HuH-7.5 (cell line): ENCODE measurements at places on chromosomes 7 and 10.
A peak's percentile ranks its signal among the peaks of the same experiment; 100 is the strongest.

GRCh38 chr7:114026486-114027089 is 107.8 kb upstream of the PPP1R3A start:
- DNase-seq = no peak

- DNase-seq = no peak
Measured at GRCh38 chr10:104077247-104077646, 8.4 kb downstream of the COL17A1 start.

GRCh38 chr10:120473593-120473992 is 16.6 kb downstream of the PLPP4 start:
- no peak for DNase-seq

DNA sequence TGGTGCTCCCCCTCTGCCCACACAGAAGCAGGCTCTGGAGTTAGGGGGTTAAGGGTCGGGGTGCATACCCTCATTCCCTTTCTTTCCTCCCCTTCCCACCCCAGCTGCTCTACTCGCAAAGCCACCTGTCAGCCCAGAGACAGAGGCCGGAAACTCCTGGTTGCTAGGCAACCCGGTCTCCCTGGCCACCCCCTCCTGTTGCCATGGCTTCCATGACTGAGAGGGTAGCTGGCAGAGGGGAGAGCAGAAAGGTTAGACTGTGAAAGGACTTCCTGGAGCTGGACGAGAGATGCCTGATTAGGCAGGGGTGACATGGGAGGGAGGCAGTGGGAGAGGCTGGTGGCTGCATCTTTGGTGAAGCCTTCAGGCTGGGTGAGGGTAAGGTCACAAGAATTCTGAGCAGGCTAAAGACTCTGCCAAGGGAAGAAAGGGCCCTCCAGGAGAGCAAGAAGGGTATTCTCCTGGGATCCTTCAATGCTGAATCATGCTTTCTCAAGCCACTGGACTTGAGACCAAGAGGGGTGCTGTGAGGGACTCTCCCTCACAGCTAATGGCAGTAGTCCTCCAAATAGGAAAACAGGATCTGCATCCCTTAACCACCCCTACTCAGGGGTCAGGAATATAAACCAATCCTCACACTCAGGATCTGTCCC is 5.4 kb downstream of the PSD start:
- no peak for DNase-seq

- no peak for DNase-seq
Measured at GRCh38 chr10:21172930-21173801, 276.1 kb upstream of the NEBL start.

DNA sequence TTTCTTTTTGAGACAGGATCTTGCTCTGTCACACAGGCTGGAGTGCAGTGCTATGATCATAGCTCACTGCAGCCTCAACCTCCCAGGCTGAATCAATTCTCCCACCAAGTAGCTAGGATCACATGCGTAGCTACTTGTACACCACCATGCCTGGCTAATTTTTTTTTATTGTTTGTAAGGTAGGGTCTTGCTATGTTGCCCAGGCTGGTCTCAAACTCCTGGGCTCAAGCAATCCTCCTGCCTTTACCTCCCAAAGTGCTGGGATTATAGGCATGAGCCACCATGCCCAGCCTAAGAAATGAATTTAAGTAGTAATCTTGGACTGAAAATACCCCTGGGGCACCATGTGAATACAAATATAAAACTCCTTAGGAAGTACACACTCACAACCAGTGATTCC is 5.8 kb downstream of the NUDT13 start:
- DNase-seq = no peak

GRCh38 chr10:29830531-29831512 is 196.1 kb upstream of the SVIL start:
- no peak for DNase-seq

GRCh38 chr7:53603461-53603860 is 568.0 kb downstream of the POM121L12 start:
- DNase-seq = no peak

DNA sequence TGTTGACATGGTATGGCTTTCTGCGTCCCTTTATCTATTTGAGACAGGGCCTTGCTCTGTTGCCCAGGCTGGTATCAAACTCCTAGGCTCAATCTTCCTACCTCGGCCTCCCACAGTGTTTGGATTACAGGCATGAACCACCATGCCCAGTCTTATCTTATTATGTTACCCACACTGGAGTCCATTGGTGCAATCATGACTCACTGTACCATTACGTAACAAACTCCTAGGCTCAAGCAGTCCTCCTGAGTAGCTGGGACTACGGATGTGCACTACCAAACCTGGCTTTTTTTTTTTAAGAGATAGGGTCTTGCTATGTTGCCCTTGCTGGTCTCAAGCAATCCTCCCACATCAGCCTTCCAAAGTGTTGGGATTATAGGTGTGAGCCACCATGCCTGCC is 66.7 kb downstream of the CCDC3 start:
- no peak for DNase-seq

DNA sequence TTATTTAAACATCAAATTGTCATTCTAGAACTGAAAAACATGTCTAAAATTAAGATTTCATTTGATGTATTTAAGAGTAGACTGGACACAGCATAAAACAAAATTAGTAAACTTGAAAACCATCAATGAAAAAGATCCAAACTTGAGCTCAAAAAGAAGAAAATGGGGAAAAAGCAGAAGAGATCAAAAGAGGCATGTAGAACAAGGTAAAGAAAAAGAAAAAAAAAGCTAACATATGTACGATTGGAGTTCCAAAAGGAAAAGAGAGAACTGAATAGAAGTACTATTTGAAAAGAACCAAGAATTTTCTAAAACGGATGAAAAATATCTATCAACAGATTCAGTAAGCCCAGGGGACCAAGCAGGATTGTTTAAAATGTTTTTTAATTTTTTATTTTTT is 3.6 kb downstream of the FBXL13 start:
- no peak for DNase-seq

GRCh38 chr7:82859106-82859850 is 303.4 kb downstream of the PCLO start:
- DNase-seq = no peak

- DNase-seq = no peak
Measured at GRCh38 chr10:35765066-35765527, 123.0 kb upstream of the FZD8 start.

DNA sequence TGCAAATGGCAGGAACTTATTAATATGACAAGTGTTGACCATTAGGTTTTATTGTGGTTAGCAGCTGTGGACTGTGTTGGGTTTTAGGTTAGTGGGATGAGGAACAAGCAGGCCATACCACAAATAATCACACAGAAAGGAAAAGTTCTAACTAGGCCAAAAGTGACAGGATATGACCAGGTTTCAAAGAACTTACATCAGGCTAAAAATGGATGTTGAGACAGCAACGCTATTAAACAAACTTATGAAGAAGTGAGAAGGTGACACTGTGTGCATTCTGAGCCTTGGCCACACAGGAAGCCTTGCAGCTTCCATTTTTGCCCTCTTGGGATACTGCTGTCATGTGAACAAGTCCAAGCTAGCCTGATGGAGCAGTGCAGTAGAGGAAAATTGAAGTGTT is 568.8 kb downstream of the HTR7 start:
- DNase-seq = no peak

GRCh38 chr10:119479532-119479931 is 63.0 kb downstream of the RGS10 start:
- no peak for DNase-seq

DNA sequence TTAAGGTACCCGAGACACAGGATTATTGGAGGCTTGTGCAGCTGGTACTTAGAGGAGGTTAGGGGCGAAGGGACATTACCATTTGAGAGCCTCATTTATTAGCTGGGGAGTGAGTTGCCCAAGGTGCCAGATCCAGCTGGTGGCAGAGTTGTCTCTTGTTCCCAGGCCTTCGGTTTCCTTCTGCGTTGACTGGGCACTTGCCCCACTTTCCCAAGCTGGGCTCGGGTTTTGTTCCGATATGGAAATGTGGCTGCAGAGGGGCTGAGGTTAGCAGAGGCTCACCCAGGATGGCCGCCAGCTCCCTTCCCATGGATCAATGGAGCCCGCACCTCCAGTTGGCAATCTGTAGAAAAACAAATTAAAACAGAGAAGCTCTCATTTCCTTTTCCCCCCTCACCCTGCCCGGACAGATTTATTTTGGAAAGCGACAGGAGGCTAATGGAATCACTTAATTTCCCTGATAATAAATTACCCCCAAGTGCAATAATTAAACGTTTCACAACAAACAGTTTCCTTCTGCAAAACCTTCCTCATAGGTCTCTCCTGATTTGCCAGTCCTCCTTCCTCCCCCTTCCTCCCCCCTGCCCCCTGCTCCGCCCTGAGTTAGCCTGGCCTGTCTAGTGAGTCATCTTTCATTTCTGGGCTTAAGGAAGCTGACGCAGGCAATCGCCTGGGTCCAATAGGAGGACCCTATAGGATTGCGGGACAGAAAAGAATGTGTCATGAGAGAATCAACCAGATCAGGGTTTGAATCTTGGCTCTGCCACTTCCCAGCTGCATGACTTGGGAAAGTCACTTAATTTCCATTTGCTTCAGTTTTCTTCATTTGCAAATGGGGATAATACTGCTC is 51.7 kb downstream of the ADRA2A start:
- no peak for DNase-seq

- no peak for DNase-seq
Measured at GRCh38 chr10:102641402-102641801, 2.9 kb upstream of the TRIM8 start.

DNA sequence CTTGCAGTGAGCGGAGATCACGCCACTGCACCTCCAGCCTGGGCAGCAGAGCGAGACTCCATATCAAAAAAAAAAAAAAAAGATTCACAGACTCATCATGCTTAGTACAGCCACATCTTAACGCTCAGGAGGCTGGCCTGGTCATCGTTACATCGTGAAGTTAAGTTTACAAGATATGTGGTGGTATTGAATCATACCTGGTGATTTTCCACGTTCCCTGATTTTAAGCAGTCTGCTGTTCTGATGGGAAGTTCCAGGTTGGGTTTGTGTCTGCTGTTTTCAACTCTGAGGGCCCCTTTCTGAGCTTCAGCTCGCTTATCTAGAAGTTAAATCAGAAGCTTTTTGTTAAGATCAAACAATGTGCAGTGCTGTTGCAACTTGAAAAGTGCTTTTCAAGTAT is 6.9 kb downstream of the PPP2R2D start:
- DNase-seq = no peak

DNA sequence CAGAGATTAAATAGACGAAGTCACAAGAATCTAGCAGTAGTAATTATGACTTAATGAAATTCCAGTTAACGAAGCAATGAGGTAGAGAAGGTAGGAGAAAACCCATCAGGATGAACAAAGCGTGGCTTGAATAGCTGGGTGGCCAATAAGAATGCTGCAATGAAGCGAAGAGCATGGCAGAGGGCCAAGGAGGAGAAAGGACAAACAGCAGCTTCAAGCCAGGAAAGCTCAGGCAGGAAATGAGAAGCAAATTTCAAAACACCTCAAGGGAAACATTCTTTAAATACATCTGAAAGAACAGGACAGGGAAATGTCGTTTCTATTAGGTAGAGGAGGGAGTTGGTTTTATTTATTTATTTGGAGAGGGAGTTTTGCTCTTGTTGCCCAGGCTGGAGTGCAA is 122.5 kb downstream of the KIAA1217 start:
- DNase-seq = no peak

- no peak for DNase-seq
Measured at GRCh38 chr10:79246209-79246581, 101.1 kb upstream of the PPIF start.

GRCh38 chr7:22827563-22827962 is 4.9 kb upstream of the TOMM7 start:
- no peak for DNase-seq

DNA sequence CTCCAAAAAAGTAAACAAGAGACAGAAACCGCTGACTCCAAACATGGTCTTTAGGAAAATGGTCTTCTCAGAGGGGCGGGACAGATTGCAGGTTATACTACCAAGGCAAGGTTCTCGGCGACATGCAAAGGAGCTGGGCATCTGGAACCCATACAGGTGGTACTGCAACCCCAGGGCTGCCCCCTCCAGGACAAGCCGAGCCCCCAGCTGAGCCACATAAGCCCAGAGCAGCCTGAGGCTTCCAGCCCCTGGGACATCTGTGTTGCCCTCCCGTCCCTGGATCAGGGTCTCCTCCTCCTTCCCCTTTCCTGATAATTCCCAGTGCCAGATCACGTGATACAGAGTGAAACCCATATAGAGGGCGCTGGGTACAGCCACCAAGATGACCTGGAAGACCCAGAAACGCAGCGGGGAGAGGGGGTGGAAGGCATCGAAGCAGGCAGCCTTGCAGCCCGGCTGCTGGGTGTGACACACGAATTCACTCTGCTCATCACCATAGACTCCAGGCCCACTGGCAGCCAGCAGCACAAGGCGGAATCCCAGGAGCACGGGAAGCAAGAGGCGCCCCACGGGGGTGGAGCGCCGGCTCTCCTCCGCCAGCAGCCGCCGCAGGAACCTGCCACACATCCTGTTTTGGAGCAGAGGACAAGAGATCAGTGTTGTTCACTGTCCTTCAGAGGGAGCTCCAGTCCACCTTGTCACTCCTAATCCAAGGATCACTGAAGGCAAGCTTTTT is at the start of gene GJC3:
Gene GJC3, minus strand, starts transcription at position 627 of the 736 bp plus-strand sequence. Its CDS starts 0 bp downstream, at position 627.
- peak; percentile 79 for DNase-seq

DNA sequence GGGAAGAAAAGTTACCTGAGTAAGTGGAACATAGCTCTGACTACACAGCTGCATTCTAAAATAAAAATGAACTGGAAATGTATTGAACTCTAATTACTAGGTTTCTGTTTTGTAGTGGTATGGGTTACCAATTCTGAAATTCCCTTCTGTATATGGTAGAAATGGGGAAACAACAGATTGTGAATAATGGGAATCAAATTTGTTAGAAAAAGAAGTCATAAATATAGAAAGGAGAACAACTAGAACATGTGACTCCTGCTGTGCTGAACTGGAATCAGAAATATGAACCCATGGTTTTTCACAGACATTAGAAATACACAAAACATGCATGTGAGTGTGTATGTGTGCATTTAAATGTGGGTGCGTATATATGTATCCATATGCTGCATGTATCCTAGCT is 27.0 kb downstream of the MCMBP start:
- DNase-seq = no peak
